Stimulated activated CD8-positive, alpha-beta memory T cell treated with anti-CD3 and anti-CD28 coated beads, Interleukin-15, amount 100 ng/mL, for 4 hours (primary cell): ENCODE measurements at places on chromosomes 5 and 9.

DNA sequence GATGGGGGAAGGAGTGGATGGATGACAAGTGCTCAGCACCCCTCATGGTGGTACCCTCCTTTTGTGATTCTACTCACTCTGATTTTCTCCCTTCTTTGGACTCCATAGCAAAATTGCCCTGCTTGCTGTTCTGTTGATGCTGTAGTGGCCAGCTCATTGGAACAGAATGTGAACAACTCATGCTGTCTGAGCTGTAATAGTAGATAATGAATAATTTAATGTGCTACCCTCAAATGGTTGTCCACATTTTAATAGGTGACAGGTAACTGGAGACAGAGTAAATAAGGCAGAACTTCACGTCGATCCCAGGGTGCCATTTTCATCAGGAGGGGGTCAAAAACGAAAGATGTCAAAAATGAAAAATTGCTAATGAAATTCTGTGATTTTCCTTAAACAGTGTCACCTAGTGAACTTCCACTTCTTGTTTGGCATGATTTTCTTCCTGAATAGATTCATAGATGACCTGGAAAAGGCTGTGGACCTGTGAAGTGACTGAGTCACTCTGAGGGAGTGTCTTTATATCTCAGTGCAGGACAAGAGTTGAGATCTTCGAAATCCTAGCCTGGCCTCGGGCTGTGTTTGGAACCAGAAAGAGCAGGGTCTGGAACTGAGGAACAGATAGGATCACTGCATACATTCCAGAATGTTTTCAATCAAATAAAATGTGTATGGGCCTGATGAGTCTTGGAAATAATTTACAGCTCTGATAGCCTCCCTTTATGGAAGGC is 270.2 kb downstream of the PSAT1 start:
- no peak for DNase-seq

- DNase-seq, result no peak
Measured at GRCh38 chr5:147621016-147621415, 111.1 kb upstream of the DPYSL3 start.

- DNase-seq, result no peak
Measured at GRCh38 chr5:79436821-79437220, 77.1 kb downstream of the HOMER1 start.

DNA sequence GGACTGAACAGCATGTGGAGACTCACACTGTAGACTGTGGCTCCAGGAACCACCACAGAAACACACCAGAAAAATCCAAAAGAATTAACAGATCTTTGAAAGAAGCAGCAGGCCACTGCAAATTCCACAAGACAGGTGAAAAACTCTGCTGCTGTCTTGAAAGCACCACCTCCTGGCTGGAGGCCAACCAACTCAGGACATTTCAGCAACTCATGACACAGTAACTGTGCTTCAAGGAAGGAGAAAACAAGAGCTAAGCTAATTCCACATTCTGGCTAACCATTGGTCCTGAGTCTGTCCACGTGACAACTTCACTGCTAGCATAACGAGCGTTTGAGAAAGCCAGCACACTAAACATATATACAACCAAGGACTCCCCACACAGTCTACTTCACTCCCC is 625.1 kb downstream of the PRELID2 start:
- DNase-seq, result no peak

DNA sequence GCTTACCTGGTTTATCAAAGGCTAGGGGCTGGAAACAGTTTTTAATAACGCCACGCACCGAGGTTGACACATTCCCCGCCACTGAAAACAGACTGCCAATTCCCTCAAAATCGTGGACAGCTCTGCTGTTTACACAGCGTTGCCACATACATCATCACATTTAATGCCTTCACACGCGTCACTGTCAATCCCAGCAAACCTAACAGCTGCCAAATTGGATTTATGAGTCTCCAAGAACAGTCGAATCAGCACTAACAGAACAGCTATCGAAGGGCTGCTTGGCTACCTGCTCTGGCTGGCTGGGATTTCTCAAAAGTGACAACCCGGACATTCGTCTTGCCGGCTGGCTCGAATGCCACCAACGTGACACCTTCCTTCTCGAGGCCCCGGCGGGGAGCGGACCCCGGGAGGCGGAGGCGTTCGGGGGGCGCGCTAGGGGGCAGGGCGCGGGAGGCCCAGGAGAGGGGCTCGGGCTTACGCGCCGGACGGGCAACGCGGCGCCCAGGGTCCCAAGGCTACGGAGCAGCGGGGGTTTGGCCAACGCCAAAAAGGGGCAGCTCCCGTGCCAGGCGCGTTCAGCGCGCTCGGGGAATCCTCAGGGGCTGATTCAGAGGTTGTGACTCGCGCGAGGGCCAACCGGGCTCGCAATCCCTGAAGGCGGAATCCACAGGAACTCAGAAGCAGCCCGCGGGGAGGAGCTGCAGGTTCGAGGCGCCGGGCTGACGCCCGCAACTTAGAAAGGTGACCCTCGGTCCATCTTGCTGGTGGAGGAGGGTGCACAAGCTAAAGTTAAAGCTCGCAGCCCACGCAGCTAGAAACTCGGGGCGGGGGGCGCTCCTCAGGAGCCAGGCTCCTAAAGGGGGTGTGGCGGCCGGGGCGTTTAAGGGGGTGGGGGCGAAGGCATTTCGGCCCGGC is 1.2 kb downstream of the CDC14B start:
- DNase-seq, result no peak

- DNase-seq, result no peak
Measured at GRCh38 chr5:32949286-32949970, 238.3 kb downstream of the NPR3 start.

DNA sequence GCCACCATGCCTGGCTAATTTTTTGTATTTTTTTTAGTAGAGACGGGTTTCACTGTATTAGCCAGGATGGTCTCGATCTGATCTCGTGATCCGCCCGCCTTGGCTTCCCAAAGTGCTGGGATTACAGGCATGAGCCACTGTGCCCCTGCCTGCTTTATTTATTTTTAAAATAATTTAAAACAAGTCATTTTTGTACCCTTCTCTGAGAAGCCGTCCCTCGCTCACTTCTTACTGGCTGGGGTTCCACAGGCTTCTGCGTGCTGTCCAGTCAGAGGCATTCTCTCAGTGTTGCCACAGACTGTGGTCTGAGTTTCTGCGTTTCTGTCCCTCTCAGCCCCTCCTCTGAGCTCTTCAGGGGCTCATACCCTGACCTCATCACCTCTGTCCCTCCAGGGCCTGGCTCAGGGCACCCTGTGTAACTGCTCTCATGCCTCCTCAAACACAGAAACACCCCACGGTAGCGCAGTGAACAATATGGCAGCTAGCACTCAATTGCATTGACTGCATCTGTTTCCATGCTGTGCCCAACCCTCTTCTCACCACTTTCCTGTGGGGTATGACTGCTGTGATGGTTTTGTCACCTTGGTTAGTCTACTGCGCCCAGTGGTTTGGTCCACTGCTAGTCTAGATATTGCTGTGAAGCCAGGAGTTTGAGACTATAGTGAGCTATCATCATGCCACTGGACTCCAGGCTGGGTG is 44.3 kb upstream of the SH3PXD2B start:
- no peak for DNase-seq

- no peak for DNase-seq
Measured at GRCh38 chr9:96323169-96323568, 21.2 kb upstream of the HSD17B3 start.

DNA sequence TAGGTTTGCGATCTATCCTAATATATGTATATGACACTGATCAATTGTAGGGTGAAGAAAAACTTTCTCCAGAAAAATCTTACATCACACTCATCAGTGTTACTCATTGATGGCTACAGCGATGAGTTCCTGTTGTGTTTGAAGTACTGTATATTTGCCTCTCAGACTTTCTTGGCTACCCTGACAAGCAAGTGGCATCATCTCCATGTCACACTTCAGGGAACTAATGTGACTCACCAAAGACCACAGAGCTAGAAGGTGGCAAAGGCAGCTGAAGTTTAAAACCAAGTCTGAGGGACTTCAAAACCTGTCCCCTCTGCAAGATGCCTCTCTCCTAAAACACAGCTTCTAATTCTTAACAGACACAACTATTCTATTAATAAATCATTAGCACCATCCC is 451.4 kb downstream of the CTNND2 start:
- no peak for DNase-seq

- no peak for DNase-seq
Measured at GRCh38 chr5:125560476-125561225, 814.2 kb upstream of the ZNF608 start.
